ENCODE measurements at places on chromosomes 1 and 21.

- DNase-seq: no peak
Observed at GRCh38 chr1:248756636-248757035, 1.1 kb upstream of the LYPD8 start.

GRCh38 chr1:42739753-42740700 is at the start of gene CLDN19:
TSS of gene CLDN19 (minus strand) at chr1:42740236. CDS start at chr1:42740063, 173 bp downstream.
- DNase-seq: no peak

GRCh38 chr1:197440715-197441114 is 172.7 kb downstream of the CRB1 start:
- no peak for DNase-seq

DNA sequence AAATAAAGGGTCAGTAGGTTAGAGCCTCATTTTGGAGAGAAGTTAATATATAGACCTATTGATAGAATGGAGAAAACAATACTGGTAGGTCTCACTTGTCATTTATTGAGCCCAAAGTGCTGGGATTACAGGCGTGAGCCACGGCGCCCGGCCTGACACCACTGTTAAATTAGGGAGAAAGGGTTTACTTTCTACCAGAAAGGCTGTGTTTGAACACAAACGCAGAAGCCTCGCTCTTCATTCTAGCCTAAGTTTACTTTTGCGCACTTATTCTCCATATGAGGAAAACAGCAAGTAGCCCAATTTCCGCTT is 710 bp upstream of the PRPF3 start:
- no peak for DNase-seq

DNA sequence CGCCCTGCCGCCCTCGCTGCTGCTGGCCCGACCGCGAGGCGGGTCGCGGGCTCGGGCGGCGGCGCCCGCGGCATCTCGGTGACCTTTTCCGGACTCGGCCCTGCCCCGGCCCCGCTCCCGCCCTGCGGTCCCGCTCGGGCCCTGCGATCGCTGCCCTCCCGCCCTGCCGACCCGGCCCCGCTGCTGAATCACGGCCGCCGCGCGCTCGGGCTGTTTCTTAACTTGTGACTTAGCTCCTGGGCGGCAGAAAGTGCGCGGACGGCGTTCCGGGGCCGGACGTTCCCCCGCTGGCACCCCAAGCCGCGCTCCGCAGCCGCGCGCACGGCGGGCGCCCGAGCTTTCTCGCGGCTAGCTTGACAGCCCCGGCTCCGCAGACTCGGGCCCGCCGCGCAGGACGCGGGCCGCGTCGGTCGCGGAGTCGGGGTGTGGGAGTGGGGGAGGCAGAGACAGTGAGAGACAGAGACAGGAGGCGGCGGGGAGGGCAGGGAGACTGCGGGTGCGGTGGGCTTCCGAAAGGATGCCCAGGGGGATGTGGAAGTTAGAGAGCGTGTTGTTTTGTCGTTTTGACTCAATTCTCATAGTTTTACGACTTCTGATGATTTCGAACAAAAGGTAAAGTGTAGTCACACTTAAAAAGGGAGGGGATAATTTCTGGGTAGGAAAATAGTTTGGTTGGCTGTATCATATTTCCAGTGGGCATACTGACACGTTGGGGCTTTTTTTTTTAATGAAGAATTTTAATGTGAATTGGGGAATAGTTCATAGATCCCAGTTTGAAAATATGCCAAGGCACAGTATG is 49.8 kb downstream of the PRDM2 start:
- no peak for DNase-seq

DNA sequence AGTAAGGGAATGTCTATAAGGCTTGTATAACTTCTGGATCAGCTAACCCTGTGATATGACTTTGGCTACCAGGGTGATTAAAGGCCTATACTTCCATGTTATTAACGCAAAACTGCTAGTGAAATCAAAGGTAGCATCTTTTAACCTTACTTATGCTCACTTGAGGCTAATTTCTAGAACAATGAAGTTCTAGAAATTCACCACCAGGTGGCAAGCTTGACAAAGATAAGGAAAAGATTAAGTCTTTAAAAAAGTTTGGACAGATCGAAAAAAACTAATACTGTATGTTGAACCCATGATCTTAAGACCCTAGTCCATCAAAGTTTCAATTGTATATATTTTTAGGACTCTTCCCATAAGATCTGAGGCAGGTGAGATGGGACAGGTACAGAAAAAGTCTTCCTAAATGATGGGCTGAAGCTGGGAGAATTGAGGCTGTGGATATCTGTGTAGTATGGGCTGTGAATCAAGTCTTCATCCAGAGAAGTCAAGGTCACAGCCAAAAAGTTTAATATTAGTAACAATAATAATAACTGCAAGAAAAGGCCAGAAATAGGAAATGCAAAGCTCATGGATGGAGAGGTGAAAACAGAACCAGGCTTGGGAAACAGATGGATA is 18.8 kb downstream of the KYAT3 start:
- DNase-seq: peak; percentile 28

DNA sequence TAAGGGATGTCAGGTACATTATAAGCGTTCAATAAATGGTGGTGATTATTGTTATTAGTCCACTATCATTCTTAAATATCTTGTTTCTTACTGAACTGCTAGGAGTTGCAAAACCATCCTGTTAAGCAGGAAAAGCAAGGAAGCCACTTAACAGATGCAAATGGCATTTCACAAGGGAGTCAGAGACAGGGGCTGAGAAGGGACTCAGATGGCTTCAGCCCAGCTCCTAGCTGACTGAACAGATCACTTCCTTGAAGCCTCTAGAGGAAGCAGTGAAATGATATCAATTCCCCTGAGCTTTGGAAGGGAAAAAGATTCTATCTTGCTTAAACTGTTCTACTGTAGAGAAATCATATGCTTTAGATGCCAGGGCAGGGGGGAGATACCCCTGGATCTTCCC is 151.5 kb downstream of the ST6GALNAC5 start:
- no peak for DNase-seq

- DNase-seq: no peak
Observed at GRCh38 chr1:246142320-246142893, 364.7 kb downstream of the SMYD3 start.

GRCh38 chr1:19397217-19397945 is 85.3 kb downstream of the SLC66A1 start:
- no peak for DNase-seq

GRCh38 chr21:41641821-41642701 is 124.8 kb downstream of the RIPK4 start:
- DNase-seq: no peak

DNA sequence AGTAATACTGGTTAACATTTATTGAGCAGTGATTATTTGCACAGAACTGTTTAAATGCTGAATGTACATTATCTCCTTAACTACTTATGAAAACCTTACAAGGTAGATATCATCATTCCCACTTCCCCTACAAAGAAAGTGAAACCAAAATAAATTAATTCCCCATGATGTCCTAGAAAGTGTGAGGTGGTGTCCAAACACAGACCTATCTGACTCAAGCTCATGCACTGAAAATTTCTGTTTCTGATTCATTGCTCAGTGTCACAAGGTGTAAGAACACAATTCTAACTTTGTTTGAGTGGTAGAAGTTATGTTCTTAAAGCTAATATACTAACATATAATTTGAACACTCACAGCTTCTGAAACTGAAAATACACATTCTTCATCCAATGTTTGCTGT is 178.7 kb downstream of the MRPL39 start:
- DNase-seq: no peak

DNA sequence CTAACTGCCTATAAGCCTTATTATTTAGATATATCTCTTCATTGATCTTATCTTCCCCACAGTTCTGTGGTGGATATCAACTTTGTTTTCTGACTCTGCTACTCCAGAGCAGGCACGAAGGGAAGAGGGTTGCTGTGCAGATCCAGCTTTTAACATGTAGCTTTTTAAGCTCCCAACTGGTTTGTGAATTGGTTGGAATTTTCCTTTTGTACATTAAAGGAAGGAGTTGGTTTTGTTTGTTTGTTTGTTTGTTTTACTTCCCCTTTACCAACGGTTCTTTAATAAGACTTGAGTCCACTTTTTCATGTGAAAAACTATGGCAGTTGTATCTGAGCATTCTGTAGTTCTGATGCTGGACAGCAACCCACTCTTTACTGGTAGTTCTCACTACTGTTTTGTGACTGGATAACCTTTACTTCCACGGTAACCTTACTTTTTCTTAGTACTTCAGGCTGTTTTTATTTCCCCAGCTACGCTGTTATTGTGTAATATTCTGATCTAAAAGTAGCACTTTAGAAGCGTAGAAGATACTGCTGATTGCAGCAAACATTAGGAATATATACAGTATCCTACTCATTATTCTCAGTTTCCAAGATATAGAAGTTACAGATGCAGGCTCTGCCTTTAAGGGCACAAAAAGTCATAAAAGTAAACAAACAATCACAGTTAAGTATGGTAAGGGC is 1.6 kb downstream of the GNPAT start:
- DNase-seq: no peak

GRCh38 chr1:204357551-204358490 is 1.9 kb downstream of the PLEKHA6 start:
- DNase-seq: no peak

- DNase-seq: no peak
Observed at GRCh38 chr1:173661763-173662162, 7.9 kb downstream of the ANKRD45 start.

DNA sequence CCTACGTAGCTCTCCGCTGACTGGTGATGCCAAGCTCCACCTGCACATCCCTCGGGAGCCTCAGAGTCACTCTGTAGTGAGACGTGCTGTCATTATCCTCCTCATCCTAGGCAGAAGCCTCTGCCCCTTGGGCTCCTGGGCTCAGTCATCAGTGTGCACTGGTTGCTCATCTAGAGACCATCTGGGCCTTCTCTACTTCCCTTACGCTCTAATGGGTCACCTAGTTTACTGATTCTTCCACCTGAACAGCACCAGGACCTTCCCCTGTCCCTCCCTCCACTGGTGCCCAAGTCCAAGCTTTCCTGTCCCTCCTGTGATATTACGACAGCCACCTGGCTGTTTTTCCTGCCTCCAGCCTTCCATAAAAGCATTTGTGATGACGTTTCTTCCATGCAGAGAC is 136.1 kb upstream of the ERRFI1 start:
- no peak for DNase-seq

- DNase-seq: no peak
Observed at GRCh38 chr1:187374742-187375141, 546.0 kb downstream of the PLA2G4A start.

- no peak for DNase-seq
Observed at GRCh38 chr1:233627376-233627775, 13.5 kb downstream of the KCNK1 start.

GRCh38 chr1:244653439-244654107 is 647 bp downstream of the DESI2 start:
- DNase-seq: no peak

DNA sequence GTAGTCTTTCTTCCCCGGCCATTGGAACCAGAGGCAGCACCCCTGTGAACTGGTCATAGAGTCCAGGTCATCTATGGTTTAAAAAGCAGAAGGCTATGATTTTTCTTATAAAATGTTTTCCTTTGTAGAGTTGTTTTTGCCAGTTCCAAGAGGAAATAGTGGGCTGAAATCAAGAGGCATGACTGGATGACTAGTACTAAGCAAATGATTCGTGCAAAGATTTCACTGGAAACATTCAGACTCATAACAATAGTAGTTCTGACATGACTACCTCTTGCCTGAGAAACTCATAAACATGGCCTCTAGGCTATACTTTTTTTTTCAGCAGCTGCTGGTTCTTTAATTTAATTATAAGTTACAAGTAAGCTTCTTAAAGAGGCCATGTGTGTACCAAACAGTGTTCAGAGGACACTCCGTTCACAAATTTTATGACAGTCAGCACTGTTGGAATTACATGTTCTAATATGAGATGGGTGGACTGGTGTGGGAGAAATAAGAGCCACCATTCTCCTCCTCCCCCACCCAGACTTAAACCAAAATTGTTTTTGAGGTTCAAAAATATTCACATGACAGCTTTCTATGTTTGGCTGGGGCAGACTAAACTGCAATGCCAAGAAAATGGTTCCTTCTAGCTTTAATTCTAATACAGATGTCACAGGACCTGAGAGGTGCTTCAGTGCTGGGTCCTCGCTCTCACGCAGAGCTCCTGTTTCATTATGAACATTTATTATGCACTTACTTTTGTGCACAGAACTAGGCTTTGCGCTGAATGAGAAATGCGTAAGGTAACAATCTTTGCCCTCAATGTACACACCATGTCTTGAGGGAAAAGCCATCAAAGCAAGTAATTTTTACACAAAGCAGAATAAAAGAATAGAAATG is 147.5 kb downstream of the ZC3H11B start:
- DNase-seq: no peak

DNA sequence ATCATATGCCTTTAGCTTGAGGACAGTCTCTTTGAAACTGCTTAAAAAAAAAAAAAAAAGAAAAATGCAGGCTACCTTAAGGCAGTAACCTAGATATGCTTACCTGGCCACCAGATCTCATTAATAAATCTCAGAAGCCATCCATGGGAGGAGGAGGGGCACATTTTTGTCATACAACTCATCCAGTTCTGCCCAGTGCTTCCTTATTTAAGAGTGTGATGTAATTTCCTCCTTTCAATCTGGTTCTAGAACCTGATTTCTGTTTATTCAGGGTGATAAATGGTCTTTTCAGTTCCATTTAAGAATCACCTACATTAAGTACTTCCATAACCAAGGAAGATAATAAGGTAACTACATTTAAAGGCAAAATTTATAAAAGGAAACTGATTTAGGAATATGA is 6.1 kb downstream of the ERRFI1 start:
- DNase-seq: no peak

DNA sequence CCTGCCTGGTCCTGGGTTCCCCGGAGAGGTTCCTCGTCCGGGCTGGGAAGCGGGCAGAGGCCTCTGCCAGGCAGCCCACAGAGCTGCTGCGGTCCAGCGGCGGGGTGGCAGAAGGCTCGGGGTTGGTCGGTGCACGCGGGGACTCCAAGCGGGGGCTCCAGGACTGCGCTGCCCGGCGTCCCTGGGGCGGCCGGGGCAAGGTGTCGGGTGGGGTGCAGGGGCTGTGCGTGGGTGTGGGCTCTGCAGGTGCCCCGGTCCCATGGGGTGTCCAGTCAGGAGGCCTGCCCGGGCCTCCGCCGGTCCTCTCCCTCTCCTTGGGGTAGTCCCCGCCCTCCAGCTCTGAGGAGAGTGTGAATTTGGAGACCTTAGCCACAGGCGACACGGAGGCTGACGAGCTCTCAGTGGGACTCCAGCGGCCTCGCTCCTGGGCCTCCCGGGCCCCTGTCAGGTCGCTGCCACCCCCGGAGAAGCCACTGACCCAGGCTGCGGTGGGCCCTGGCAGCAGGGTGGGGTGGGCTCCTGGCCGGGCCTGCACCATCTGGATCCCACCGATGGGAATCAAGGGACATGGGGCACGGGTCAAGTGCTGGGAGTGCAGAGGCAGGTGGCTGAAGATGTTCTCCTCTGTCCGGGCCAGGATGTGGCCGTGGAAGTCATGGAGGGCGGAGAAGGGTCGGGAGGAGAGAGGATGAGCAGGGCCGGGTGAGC is 26.2 kb upstream of the EDN2 start:
- DNase-seq: no peak

GRCh38 chr1:53153752-53154151 is 11.3 kb upstream of the SLC1A7 start:
- DNase-seq: no peak

DNA sequence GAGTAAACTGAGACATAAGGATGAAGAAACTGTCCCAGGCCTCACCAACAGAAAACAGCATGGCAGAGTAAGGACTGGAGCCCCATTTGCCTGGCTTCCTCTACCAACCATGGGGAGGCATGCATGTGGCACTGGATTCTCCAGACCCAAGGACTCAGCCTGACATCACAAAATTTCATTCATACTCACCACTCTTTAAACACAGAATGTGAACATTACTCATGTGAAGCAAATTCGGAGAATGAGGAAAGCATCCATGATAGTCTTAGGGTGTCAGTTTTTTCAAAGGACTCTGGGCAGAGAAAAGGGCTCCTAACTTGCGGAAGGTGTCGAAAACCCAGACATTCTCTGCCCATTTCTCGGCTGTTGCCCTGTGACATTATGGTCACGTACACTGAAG is 83.9 kb downstream of the PCNX2 start:
- DNase-seq: no peak

- no peak for DNase-seq
Observed at GRCh38 chr21:29453511-29453910, 154.8 kb downstream of the BACH1 start.

Measured in immature natural killer cell (primary cell).